Activated T-cell treated with anti-CD3 and anti-CD28 coated beads, Interleukin-2, amount 50 U/mL, for 72 hours (primary cell): ENCODE measurements at places on chromosomes 6 and 20.

GRCh38 chr20:51529758-51530157, 12.8 kb downstream of the NFATC2 start:
- peak; percentile 85 for DNase-seq

- peak; percentile 67 for DNase-seq
These were observed 1.2 kb upstream of the HMGA1 start for GRCh38 chr6:34235307-34236130.

GRCh38 chr20:4158466-4159050, 143.2 kb upstream of the RNF24 start:
- DNase-seq: no peak

DNA sequence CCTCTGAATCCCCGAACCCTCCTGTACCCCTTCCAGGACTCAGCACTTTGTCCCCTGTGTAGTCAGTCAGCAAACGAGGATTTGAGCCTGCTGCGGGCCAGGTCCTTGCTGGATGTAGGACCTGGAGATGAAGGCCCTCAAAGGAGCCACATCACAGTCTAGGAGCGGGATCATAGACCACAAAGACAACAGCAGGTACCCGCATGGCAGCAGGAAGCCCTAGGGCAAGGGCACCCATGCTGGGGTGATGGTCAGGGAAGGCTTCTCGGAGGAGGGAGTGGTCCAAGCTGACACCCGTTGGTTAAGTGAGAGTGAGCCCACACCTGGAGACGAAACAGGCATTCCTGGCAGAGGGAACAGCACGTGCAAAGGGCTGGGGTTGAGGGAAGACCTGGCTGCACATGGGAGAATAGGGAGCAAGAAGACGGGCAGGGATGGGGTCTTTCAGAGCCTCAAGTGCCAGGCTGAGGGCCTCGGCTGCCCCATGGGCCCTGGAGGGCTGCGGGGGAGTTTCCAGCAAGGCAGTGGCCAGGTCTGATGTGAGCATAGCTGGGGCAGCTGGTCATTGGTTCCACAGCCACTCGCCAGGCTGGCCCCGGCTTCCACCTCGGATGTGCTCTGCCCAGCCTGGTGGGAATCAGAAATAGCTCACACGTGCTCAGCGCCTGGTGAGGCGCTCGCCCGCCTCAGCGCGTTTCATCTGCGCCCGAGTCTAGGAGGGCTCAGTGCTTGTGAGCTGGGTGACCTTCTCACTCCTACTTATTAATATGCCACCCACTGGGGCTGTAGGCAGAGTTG, 15.0 kb downstream of the DLGAP4 start:
- DNase-seq: no peak
